Smooth muscle cell of the umbilical artery (primary cell): ENCODE measurements at places on chromosomes 13 and 19. TPM values are rescaled to one million over a fixed set of nuclear protein-coding genes. Genes with fewer than 3 reads are reported as not detected.

The GPI gene
- total RNA-seq, result 199 and 348 TPM in 2 replicates

The NAPSA gene
- 0.30 and 0.32 TPM in 2 replicates for total RNA-seq

The SIGLEC8 gene
- total RNA-seq, result not detected in 2 replicates

The ZNF880 gene
- 22.9 and 32.4 TPM in 2 replicates for total RNA-seq

The LACC1 gene
- total RNA-seq, result 23.6 and 31.5 TPM in 2 replicates

The ZNF154 gene
- 4.2 and 4.9 TPM in 2 replicates for total RNA-seq

The C3 gene
- 3.1 and 60.0 TPM in 2 replicates for total RNA-seq
